Activated T-cell treated with anti-CD3 and anti-CD28 coated beads, Interleukin-2, amount 50 U/mL, for 72 hours (primary cell): ENCODE measurements at places on chromosomes 3 and 15.

DNA sequence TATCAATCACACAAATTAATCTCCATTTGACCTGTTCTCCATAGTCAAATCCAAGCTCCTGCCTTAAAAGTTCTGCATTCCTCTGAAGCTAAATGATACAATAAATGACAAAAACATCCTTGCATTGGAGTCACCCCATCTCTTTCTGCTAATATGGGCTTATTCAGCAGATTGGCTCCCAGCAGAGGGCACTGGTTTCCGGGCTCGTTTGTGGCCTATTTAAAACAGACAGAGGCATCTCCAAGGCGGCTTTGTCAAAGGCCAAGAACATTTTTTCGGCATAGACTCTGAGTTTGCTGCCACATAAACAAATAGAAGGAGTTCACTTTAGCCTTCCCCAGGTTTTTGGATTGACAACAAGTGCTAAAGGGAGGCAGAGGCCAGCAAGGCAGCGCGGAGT lies 204.4 kb upstream of the RASGRP1 start:
- no peak for DNase-seq

- DNase-seq: no peak
Observed at GRCh38 chr3:126035362-126036050, 48.4 kb downstream of the SLC41A3 start.

- no peak for DNase-seq
Observed at GRCh38 chr3:150519026-150519425, 27.3 kb downstream of the SERP1 start.

DNA sequence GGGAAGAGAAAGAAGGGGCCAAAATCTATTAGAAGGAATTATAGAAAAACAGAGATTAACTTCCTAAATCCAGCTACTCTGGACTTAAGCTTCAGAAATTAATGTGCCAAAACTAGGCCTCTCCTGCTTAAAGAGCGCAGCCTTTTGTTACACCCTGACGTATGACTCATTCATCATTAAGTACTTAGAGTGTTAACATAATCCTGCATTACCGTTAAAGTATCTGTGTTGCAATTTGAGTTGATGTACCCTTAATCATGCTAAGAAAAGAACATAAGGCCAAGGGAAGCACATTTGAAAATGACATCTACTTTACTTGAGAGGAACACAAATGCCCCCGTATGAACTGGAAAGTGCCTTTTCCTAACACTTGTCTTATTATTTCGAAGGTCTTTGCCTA lies 7.9 kb downstream of the HTR3D start:
- no peak for DNase-seq

GRCh38 chr15:48021336-48022086 lies 99.3 kb upstream of the SLC24A5 start:
- DNase-seq: no peak
